Chondrocyte (in vitro differentiated cells): ENCODE measurements at places on chromosomes 2 and 18. TPM values are rescaled to one million over a fixed set of nuclear protein-coding genes. Genes with fewer than 3 reads are reported as not detected.

The DNAJC5G gene
- not detected in 3 replicates for total RNA-seq

The FEV gene
- total RNA-seq = not detected in 3 replicates

The RPRM gene
- not detected in 3 replicates for total RNA-seq

GRCh38 chr18:13868501-13869271, 44.7 kb downstream of the MC5R start:
- H3K4me3 ChIP-seq = no peak overlapping the region
- H3K36me3 ChIP-seq = no peaks in the 10 kb centered on the region

- no peak overlapping the region for H3K27ac ChIP-seq
- no peaks in the 10 kb centered on the region for H3K27me3 ChIP-seq
- no peaks in the 10 kb centered on the region for H3K36me3 ChIP-seq
- no peaks in the 10 kb centered on the region for H3K4me1 ChIP-seq
Observed at GRCh38 chr2:149160701-149161217, 122.3 kb downstream of the LYPD6B start.

The GCG gene
- 0.31 TPM in 1 of 3 replicates, not detected in the others for total RNA-seq

- no peak overlapping the region for H3K27ac ChIP-seq
- DNase-seq = no peak
- no peak overlapping the region for H3K4me3 ChIP-seq
- H3K36me3 ChIP-seq = no peaks in the 10 kb centered on the region
Observed at GRCh38 chr18:2402084-2402483, 169.2 kb downstream of the METTL4 start.

The LOXL3 gene
- total RNA-seq = 107 to 112 TPM (median 109 TPM) in 3 replicates

DNA sequence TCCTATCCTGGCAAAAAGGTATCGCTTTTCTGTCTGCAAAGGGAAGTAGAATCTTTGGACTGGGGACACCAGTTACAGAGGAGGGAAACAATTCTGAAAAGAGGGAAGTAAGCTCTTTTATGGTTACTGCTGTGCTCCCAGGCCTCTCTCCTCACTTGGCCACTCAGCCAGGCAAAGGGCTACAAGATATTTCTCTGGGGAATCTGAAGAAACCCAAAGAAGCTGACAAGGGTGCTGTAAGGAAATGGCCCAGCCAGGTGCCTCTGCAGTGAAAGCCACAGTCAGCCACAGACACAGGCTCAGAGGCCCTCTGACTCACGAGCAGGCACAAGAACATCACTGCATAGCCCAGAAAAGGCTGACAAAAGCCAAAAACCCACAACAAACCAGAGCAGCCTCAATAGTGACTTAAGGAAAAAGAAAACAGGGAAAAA, 5.8 kb downstream of the HDLBP start:
- H3K4me1 ChIP-seq = peaks cover 68% of the 10 kb centered on the region
- no peaks in the 10 kb centered on the region for H3K36me3 ChIP-seq
- H3K4me3 ChIP-seq = no peak overlapping the region

The VAMP5 gene
- 1.8 to 2.4 TPM in 2 of 3 replicates, not detected in the other for total RNA-seq

DNA sequence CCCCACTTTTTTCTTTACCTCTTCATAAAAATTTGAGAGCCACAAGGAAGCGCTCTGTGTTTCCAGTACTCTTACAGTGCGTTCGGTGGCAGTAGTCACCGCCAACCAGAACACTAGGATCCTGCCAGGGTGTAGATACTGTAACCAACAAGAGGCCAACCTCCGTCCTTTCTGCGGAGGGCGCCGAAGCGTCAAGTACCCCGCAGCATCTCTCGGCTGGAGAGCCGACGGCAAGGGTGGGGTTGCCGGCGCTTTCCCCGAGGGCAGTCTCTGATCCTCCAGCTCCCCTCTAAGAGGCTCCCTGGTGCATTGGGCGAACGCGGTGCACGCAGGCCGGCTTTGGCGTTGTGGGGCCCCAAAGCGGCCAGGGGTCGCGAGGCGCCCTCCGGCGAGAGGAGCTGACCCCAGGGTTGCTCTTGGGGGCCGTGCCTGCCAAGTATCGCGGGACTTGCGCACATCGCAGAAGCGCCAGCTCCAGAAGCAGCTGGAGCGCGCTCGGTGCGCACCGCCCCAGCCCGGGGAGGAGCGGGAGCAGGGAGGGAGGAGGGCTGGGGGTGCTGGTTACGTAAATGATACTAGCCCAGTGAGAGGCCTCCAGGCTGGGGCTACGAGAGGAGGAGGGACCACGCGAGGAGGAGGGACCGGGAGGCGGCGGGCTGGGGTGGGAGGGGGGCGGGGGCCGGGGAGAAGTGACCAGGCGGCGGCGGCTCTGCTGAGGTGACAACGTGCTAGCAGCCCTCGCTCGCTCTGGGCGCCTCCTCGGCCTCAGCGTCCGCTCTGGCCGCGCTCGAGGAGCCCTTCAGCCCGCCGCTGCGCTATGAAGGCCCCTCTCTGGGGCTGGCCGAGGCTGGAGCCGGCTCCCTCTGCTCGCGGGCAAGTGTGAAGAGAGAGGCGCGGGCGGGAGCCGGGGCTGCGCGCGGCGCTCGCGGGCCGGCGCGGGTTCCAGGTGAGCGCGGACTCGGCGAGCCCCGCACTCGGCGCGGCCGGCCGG, at the start of gene GALNT13:
Gene GALNT13 (plus strand): TSS at position 692 of the 991 bp plus-strand sequence.
- H3K36me3 ChIP-seq = no peaks in the 10 kb centered on the region
- H3K27me3 ChIP-seq = peaks cover 48% of the 10 kb centered on the region
- no peak within 1 kb of the TSS for H3K27ac ChIP-seq

GRCh38 chr2:217316743-217317142, 456.9 kb upstream of the TNP1 start:
- no peaks in the 10 kb centered on the region for H3K27me3 ChIP-seq
- peaks cover 2% of the 10 kb centered on the region for H3K36me3 ChIP-seq
- H3K4me3 ChIP-seq = no peak overlapping the region
- no peak for DNase-seq
- H3K4me1 ChIP-seq = peaks cover 10% of the 10 kb centered on the region
- no peak overlapping the region for H3K27ac ChIP-seq

DNA sequence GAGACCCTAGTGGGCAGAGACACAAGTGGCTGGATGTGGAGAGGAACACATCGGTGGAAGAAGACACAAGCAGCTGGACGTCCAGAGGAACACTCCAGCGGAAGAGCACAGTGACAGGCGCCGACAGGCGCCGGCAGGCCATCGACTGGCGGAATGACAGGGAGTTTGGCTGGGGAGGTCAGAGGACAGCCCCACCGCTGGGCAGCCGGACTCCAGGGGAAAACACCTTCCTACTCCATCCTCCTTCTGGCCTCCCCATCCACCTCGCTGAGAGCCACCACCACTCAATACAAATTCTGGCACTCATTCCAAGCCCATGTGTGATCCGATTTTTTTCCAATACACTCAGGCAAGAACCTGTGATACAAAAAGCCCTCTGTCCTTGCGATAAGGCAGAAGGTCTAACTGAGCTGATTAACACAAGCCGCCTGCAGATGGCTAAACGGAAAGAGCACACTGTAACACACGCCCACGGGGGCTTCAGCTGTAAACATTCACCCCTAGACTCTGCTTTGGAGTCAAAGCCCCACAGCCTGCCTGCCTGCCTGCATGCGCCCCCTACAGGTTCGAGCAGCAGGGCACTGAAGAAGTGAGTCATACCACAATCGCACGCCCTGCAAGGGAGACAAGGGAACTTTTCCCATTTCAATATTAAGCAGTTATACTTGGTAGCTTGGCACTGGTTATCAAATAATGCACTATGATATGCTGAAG, 50.2 kb upstream of the LRP1B start:
- DNase-seq = peak; percentile 70
- no peaks in the 10 kb centered on the region for H3K36me3 ChIP-seq
- peaks cover 12% of the 10 kb centered on the region for H3K4me1 ChIP-seq
- no peaks in the 10 kb centered on the region for H3K27me3 ChIP-seq
- H3K4me3 ChIP-seq = no peak overlapping the region
- no peak overlapping the region for H3K27ac ChIP-seq

DNA sequence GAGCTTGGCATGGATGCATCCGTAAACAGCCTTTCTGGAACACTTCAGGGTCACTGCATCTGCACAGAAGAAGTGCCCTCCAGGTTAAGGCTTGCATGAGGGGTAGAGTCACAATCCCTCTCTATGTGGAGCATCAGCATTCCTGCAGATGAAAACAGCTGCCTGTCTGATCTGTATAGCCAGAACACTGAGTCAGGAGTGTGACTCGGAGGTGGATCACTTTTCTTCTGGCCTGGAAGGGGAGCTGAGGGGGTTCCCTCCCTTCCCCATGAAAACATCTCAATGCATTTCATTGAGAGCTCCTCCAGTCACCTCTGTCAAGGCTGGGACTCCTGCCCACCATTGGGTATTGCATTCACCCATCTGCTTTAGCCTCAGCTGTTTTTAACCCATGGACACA, 72.5 kb upstream of the SERPINE2 start:
- peaks cover 3% of the 10 kb centered on the region for H3K4me1 ChIP-seq
- no peaks in the 10 kb centered on the region for H3K27me3 ChIP-seq
- DNase-seq = no peak

The STARD6 gene
- not detected in 3 replicates for total RNA-seq

- no peak for DNase-seq
- H3K4me3 ChIP-seq = no peak overlapping the region
- H3K27me3 ChIP-seq = no peaks in the 10 kb centered on the region
Observed at GRCh38 chr2:124649001-124649400, 623.9 kb downstream of the CNTNAP5 start.

GRCh38 chr2:237692601-237693290, 65.4 kb downstream of the LRRFIP1 start:
- DNase-seq = no peak
- peaks cover 81% of the 10 kb centered on the region for H3K4me1 ChIP-seq
- H3K27me3 ChIP-seq = no peaks in the 10 kb centered on the region
- peak overlapping the region; percentile 78 for H3K4me3 ChIP-seq
- no peaks in the 10 kb centered on the region for H3K36me3 ChIP-seq

DNA sequence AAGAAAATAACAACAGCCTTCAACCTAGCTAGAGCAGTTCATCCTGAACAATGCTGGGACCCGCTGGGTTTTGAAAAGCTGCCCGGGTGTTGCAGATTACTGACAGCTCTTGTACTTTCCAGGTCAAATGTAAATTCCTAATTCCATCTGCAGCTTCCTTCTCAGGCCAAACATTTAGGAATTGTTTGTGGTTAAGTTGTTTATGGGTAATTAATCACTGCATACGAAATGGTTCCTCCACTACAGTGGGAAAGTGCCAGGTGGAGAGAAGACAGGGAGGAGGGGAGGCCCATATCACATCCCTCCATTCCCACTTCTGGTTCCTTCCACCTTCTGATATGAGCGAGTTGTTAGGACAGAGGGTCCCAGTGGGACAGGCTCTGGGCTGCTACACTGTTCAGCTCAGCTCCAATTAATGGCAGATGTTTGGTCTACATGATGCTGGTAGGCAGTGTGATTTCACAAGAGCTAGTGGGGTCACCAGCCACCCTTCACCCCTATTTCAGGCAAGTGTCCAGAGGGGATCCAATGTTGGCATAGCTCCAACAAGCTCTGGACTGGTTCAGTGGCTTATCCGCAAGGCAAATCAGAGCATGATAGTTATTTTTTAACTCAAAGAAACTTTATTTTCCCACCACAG, 112.9 kb upstream of the ACAA2 start:
- H3K36me3 ChIP-seq = peaks cover 2% of the 10 kb centered on the region
- peaks cover 43% of the 10 kb centered on the region for H3K27me3 ChIP-seq
- no peak overlapping the region for H3K4me3 ChIP-seq
- no peak overlapping the region for H3K27ac ChIP-seq

- H3K4me1 ChIP-seq = peaks cover 34% of the 10 kb centered on the region
- H3K27me3 ChIP-seq = peaks cover 41% of the 10 kb centered on the region
- no peak overlapping the region for H3K27ac ChIP-seq
- DNase-seq = no peak
- no peak overlapping the region for H3K4me3 ChIP-seq
- peaks cover 3% of the 10 kb centered on the region for H3K36me3 ChIP-seq
Observed at GRCh38 chr2:72150861-72151356, 3.2 kb upstream of the CYP26B1 start.

The HOXD9 gene
- total RNA-seq = not detected in 3 replicates

The NAT8 gene
- total RNA-seq = not detected in 3 replicates

DNA sequence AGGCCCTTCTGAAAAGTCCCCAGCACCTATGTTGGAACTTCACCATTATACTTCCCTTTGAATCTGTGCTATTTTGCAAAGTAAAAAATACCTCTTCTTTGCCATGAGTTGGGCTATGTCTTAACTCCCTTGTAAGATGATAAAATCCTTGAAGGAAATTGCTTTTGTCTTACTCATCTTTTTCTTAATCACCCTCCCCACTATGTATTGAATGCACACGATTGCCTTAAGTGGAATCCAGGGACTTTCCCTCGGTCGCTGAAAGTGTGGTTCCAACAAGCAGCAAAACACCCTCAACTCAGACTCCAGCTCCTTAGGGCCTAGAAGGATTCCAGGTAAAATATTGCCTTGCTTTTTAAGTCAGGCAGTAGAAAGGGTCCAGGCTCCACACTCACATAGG, 173.2 kb upstream of the ARL4C start:
- no peak overlapping the region for H3K4me3 ChIP-seq
- no peak overlapping the region for H3K27ac ChIP-seq
- DNase-seq = no peak

- H3K4me1 ChIP-seq = no peaks in the 10 kb centered on the region
- no peak overlapping the region for H3K4me3 ChIP-seq
- DNase-seq = no peak
- no peak overlapping the region for H3K27ac ChIP-seq
Observed at GRCh38 chr2:132542953-132543569, 126.5 kb downstream of the GPR39 start.

DNA sequence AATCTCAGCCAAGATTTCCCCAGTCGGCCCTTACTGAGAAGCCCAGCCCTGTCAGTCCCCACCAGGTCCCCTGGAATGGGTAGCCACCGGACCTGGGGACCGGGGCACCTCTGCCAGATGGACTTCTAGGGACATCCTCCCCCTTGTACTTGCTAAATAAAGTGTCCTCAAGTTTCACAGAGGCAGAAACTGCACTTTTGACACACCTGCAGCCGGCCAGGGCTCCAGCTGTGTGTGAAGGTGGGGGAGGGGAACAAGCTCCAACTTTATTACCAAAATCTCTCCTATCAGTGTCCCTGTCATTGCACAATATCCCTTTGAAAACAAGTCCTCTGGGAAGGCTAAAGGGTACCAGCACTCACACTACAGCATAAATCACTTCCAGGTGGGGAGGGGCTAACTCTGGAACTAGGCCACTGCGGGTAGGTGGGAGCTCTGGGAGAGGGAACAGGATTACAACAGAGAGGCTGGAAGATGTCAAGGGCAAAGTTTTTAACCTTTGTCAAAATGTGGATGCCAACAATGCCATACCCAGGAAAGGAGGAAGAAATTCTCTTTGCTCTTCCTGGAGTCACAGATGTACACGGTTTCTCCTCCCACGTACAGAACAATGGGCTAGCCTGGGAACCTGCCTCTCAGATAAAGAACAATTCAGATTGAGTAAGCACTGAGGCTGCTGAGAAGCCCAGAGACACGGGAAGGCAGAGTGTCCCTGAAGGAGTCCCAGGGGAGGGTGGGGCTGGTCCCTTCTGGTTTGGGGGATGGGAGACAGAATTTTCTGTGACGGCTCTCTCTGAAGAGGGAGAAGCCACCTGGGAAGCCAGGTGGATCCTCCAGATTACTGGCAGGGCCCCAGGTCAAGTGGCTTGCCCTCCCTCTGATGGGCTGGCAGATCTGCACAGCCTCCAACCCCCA, 11.0 kb downstream of the SDC1 start:
- peaks cover 7% of the 10 kb centered on the region for H3K4me1 ChIP-seq
- H3K27me3 ChIP-seq = no peaks in the 10 kb centered on the region
- peak; percentile 61 for DNase-seq
- no peak overlapping the region for H3K4me3 ChIP-seq

The RGPD4 gene
- 0.08 to 0.12 TPM (median 0.10 TPM) in 3 replicates for total RNA-seq

The PDE1A gene
- total RNA-seq = 0.69 to 4.5 TPM (median 1.1 TPM) in 3 replicates

- no peaks in the 10 kb centered on the region for H3K4me1 ChIP-seq
- no peak for DNase-seq
- H3K27ac ChIP-seq = no peak overlapping the region
- H3K36me3 ChIP-seq = no peaks in the 10 kb centered on the region
- peaks cover 7% of the 10 kb centered on the region for H3K27me3 ChIP-seq
Observed at GRCh38 chr2:70431716-70432347, 121.8 kb downstream of the TGFA start.

GRCh38 chr18:9021458-9021857, 81.0 kb upstream of the NDUFV2 start:
- no peak overlapping the region for H3K4me3 ChIP-seq
- H3K36me3 ChIP-seq = peaks cover 1% of the 10 kb centered on the region

The IL36RN gene
- not detected in 3 replicates for total RNA-seq
